ENCODE measurements at places on chromosomes 6 and 20.

- no peak for DNase-seq
Observed at GRCh38 chr6:4344317-4344899, 209.0 kb upstream of the ECI2 start.

DNA sequence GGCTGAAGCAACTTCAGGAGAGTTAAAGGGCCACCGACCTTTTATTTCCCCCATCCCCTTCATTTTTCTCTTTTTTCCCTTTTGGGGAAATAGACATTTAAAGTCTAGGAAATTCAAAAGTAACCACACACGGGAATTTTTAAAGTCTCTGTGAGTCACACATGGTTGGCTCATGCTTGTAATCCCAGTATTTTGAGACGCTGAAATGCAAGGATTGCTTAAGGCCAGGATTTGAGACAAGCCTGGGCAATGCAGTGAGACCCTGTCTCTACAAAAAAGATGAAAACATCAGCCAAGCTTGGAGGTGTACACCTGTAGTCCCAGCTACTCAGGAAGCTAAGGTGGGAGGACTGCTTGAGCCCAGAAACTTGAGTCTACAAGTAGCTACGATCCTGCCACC is 34.2 kb downstream of the KATNA1 start:
- DNase-seq, result no peak

- DNase-seq, result no peak
Observed at GRCh38 chr6:106128981-106129781, 43.0 kb downstream of the PRDM1 start.

DNA sequence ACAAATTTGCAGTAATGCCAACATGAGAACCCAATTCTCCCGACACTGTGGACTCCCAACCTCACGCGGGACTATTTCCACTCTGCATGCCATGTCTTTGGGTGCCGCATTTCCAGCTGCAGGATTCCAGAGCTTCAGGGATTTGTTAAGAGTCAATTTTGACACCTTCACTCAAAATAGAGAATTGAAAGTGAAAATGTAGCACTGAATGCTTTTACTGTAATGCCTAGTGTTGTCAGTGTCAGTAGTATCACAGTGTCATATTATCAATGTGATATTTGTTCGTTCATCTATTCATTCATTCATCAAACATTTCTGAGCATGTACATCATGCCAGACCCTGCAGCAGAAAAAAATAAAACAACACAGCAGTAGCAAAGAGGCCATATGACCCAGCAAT is 13.4 kb upstream of the FAM50B start:
- no peak for DNase-seq

DNA sequence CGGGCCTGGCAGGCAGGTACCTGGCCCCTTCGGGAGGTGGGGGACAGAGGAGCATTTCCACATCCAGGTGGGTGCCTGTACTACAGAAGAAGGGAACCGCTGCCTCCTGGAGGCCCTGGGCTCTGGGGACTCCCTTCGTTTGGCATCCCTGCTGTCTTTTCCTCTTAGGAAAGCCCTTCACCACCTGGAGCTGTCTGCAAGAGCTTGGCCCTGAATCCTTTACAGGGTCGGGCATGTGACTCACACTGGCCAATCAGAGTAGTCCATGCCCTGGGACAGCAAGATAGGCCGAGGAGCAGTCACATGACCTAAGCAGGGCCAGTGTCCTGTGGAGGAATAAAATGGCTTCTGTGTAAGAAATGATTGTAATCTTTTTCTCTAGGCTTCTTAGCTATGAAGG is 224.9 kb downstream of the ANKRD60 start:
- DNase-seq, result no peak

DNA sequence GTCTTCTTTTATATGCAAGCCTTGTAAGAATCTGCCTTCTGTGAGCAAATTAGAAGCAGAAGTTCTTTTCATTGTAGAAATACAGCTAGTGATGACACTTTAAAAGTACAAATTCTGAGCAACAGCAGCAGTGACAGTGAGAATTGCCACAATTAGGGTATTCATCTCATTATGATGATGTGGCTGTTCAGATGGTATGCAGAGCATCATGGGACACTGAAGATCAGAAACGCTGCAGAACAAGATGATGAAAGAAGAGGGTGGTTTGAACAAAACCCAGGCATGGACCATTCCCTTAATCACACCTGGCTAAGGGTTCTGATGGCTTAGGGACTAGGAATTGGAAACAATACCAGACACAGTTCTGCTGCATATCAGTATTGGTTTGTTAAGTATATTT is 312.7 kb upstream of the TBX18 start:
- DNase-seq, result no peak

- DNase-seq, result no peak
Observed at GRCh38 chr6:170357812-170358211, 51.3 kb downstream of the FAM120B start.

Measured in GM20000 (cell line).